Activated CD8-positive, alpha-beta memory T cell treated with anti-CD3 and anti-CD28 coated beads, Interleukin-2, amount 50 U/mL, for 4 hours (primary cell): ENCODE measurements at places on chromosomes 1 and 21.

DNA sequence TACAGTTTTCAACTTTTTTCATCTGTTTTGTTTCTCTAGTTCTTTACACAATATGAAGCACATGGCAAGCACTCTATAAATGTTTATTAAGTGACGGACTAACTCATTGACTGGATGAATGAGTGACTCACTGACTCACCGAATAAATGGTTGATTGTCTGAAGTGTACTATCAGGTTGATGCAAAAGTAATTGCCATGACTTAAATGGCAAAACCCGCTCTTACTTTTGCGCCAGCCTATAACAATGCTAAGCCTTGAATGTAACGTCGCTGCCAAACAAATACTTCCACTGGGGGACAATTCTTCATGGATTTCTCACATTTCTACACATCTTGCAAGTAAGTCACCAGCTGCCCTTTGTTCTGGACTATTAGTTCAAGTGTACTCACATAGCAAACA is 109.0 kb upstream of the KCTD3 start:
- no peak for DNase-seq

DNA sequence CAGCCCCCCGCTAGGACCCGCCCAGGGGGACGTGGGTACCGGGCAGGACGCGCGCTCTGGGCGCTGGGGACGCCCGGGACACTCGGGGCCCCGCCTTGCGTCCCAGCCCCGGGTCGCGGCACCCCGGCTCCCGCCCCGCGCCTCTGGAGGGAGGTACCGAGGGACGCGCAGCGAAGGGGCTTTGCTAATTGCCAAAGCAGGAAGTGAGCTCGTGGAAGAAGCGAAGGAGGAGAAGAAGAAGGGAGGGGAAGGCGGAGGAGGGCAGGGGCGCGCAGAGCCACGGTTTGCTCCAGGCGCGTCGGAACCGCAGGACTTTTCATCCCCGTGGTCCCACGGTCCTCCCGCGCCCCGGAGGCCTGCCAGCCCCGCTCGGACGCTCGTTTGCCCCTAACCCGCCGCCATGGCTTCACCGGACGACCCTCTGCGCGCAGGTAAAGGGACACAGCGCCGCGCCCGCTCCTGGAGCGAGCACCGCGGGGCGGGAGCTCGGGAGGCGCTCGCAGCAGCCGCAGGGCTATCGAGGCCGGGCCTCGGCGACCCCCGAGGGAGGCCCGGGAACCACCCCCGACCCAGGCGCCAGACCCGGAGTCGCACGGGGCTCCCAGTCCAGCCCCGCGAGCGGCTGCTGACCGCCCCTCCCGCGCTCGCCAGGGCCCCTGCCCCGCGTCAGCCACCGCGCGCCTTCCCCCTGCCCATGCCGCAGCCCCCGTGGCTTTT is 1.3 kb downstream of the EDARADD start:
- DNase-seq: peak; percentile 41

GRCh38 chr1:114270718-114271117 is 117.0 kb upstream of the SYT6 start:
- DNase-seq: no peak

DNA sequence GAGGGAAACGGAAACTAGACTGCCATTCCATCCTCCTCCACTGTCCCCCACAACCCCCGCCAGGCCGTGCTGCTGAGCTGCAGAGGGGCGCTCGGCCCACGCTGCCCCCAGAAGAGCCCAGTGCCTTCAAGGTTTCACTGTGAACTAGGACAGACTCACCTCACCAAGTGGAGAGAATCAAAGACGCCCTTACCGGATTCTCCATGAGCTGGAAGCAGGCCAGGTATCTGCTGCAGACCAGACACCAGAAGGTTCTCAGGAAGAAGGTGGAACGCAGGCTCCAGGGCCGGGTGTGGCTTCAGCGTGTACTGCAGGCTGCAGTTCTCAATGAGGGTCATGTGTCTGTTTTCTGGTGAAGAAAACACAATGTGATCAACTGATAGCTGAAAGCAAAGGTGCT is 30.6 kb downstream of the NPHP4 start:
- DNase-seq: no peak

- no peak for DNase-seq
Observed at GRCh38 chr1:208187499-208188041, 56.6 kb downstream of the PLXNA2 start.

- DNase-seq: no peak
Observed at GRCh38 chr1:61271412-61271789, 189.0 kb downstream of the NFIA start.

DNA sequence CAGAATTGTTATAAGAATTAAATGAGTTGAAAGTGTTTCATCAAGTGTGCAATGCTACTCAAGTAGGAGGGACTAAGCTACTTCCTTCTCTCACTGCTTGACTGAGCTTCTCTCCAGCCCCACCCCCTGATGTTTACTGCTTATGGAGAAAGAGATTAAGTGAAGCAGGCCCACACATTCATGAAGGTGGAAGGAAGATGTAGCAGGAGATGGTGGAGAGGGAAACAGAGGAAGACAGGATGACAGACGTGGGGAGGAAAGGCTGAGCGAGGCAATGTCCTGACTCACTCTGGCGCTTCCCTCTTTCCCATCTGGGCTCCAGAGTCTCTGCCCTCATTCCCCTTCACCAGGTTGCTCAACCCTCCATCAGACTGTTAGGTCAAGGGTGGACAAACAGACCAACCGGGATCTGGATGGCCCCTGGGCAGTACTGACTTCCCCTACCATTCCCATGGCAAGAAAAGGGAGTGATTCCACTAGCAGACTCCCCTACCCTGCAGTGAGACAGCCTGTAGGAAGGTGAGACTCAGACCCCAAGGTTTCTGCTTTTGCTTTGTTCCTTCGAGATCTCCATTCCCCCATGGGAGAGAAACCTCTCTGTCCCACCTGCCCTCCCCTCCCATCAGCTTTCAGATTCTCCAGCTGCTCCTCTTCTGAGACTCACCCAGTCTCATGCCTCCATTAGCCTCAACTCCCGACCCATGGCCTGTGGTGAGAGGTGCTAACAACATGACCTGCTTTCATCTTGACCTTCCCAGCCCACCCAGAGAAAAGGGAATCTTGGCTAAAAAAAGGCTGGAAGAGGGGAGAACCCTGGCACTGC is 3.1 kb upstream of the ARHGEF2 start:
- DNase-seq: no peak

DNA sequence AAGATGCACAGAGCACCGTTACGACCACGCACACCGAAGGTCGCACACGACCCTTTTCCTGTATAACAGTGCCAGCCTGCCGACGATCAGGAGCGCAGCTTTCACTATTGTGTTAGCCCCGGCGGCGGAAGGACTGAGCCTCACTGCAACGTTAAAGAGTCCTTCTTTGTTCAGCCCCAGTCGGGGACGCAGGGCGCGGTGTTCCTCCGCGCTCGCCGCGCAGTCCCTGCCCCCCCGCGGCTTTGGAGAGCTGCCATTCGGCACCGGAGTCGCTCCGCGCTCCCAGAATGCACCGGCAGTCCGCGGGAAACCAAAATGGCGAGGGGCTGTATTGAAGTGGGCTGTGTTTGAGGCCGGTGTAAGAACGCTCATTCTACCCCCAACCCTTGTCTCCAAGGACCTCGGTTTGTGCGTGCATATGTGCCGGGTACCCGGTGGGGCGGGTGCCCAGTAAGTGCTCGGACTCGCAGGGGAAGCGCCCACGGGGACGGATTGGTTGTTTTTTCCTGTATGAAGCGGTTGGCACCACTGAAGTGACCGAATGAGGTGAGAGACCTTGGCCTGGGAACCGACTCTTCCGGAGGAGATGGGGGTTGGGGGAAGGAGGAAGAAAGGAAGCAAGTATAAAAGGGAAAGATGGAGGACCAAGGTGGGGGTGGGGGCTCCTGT is at the start of gene MTF2:
Gene MTF2, plus strand, starts transcription at position 298 of the 669 bp plus-strand sequence. Its CDS starts 244 bp downstream, at position 542.
- peak; percentile 95 for DNase-seq

GRCh38 chr1:198584163-198584562 is 43.7 kb upstream of the ATP6V1G3 start:
- no peak for DNase-seq

DNA sequence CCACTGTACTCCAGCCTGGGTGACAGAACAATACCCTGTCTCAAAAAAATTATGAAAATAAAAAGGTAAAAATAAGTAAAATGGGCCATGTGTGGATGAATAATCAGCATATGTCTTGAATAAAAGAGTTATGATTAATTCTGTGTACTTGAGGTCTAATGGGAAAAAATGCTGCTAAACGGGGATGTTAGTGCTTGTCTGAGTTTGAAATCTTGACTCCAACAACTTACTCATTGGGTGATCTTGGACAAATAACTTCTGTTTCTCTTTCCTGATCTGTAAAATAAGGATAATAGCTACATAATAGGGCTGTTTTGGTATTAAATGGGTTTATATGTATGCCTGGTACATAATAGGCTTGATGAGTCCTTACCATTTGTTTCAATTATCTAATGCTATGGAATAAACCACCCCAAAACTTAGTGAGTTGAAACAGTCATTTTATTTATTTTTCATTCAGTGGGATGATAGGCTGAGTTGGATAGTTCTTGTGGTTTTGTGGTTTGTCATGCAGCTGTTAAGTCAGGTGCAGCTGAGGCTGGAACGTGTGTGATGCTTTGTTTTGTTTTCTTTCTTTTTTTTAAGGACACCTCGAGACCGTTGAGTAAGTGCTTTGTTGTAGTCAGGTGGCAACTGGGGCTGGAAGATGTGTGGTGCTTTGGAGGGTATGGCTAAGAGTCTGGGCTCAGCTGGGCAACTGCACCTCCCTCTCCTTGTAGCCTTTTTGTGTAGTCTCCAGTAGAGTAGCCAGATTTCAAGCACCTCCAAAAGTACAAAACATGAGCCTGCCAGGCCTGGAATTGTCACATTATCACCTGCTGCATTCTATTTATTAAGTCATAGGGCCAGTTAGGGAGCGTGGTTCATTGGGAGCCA is 4.9 kb downstream of the MDM4 start:
- DNase-seq: peak; percentile 39

- DNase-seq: no peak
Observed at GRCh38 chr1:59885160-59885832, 41.3 kb downstream of the CYP2J2 start.

GRCh38 chr1:40974945-40975344 is 4.6 kb upstream of the CTPS1 start:
- no peak for DNase-seq

- DNase-seq: no peak
Observed at GRCh38 chr1:93877529-93877928, 1.5 kb downstream of the DNTTIP2 start.

DNA sequence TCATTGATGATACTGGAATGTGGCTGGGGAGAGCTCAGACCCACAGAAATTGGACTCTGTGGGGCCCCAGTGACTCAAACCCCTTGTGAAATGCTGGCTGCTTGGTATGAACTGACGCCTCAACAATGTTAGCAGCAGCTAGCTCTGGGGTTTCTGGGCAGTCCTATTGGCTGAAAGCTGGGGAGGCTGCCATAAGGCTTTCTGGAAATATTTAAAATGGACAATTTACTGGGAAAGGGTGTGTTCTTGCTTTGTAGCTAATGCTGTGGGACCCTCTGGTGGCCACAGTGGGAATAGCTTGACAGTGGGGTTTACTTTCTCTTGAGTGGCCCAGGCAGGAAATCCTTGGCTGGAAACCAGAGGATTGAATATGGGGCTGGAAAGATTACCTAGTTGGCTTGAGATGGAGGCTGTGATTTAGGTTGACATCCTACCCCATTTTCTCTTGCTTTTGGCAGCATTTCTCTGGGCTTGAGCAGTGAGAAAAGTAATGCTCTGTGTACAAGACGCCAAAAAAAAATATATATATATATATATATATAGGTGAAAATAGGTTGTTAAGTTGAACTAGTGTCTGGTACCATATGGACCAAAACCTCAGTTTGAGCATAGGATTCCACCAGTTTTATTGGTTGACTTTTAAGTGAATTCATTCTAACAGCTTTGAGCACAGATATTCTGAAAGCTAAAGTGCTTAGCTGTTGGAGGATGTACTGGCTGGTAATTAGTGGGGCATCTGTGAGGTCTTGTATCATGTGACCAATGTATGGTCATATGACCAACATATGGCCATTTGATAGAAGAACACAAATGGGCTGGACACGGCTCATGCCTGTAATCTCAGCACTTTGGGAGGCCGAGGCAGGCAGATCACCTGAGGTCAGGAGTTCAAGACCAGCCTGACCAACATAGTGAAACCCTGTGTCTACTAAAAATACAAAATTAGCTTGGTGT is 8.2 kb upstream of the S100A10 start:
- peak; percentile 81 for DNase-seq

DNA sequence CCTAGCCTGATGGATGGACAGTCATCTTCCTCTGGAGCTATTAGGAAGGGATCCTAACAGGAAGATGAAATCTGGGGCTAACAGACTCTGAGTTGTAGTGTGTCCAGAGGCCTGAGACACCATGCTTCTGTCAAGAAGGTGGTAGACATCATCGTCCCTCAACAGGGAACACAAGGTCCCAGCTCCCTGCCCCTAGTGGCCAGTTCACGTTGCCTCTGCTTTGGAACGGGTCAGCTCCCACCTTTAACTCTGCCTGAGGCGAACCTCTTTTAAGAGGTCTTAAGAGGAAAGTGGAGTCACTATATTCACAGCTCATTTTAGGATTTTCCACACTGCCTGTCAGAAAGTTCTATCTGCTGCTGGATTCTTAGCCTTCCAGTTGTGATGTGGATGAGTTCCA is 28.3 kb downstream of the LRRC71 start:
- DNase-seq: no peak

DNA sequence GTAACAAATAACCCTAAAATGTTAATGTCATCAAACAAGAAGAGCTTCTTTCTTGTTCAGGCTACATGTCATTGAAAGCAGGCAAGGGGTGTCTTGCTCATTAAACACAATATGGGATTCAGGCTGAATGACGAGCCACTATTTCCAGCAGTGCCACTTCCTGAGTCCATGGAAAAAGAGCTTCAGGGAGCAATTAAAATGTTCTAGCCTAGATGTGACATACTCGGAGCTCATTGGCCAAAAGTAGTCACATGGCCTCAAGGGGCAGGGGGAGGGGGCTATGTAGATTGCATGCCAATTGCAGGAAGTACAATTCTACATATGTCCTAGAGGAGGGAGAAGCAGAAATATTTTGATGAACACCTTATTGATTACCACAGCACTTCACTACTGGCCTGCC is 685.3 kb upstream of the ADGRL2 start:
- DNase-seq: no peak

- peak; percentile 37 for DNase-seq
Observed at GRCh38 chr1:209652873-209653401, 712 bp upstream of the LAMB3 start.

DNA sequence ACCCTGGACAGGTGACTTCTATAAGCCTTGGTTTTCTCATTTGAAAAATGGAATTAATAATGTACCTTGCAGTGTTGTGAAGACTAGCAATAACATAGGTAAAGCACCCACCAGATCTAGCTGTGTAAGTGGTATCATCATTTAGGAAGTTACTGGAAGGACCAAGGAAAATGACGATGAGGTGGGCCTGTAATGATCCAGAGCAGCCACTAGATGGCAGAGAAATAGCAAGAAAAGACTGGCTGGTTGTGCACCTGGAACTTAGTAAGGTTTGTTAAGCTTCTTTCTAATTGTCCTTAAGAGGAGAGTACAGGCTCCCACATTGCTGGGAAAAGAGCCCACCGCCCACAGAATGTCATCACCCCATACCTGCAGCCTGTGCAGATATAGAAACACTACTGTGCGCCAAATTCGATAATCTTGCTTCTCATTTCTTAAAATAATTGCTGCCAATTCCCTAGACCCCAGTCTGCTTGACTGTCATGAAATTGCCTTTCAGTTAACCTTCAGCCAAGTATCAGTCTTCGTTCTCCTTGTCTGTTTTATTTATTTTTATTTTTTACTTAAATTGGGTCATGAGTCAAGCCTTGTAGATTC is 37.2 kb downstream of the WNT4 start:
- no peak for DNase-seq
